Central memory CD8-positive, alpha-beta T cell (primary cell): ENCODE measurements at places on chromosomes 3 and 15.

DNA sequence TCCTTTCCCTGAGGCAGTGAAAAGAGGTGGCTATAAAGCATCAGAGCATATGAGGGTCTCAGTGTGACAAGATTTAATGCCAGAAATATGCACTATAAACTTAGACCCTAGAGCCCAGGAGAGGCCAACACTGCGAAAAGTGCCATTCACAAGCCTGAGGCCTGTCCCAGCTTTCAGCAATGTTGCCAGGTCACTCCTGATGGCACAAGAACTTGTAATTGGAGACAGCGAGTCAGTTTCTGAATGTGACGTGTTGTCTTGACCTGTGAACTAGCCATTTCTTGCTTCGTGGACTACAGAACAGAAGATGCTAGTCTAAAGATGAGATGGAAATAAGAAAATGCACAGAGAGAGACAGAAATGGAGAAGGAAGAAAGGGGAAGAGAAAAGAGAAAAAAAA is 87.9 kb downstream of the WDR72 start:
- DNase-seq: no peak

DNA sequence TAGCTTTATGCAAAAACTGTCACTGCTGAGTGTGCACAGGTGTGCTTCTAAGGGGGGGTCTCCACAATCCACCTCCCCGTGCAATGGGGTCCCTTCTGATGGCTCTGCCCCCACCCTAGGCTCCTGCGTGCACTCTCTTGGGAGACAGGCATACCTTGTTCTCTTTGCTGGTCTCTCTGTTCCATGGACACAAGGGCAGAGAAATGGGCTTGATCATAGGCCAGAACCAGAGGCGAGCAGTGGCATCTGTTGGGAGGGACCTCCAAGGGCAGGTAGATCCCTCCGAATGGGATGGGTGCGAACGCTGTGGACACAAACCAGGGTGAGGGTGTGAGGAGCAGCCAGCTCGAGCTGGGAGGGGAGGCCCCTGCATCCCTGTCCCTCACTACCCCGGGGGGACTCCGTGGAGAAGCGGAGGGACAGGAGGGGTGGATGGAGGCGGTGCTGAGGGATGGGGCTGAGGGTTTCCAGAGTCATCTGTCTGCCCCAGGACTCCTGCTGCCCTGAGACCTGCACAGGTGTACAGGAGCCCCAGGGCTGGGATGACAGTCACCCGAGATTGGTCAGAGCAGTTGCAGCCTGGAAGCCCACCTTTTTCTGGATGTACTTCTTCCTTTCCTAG is 175.0 kb downstream of the KLF13 start:
- DNase-seq: no peak

DNA sequence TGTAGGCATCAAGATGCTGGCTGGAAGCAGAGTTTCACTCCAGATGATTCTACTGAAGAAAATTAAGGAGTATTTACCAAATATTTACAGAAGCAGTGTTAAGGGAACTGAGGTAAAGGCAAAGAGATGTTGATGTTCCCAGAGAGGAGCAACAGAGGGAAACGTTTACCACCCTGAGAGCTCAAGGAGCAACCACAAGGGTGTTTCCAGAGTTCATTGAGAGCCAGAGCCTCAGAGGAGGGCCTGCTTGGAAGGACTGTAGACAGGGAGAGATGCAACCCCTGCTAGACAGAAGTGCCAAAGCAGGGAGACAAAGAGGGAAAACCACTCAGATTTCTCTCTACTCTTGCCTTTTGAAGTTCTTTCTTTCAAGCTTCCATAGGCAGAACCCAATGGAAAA is 474.5 kb downstream of the RBMS3 start:
- DNase-seq: no peak

- no peak for DNase-seq
Observed at GRCh38 chr3:60598671-60599070, 652.6 kb downstream of the FHIT start.

DNA sequence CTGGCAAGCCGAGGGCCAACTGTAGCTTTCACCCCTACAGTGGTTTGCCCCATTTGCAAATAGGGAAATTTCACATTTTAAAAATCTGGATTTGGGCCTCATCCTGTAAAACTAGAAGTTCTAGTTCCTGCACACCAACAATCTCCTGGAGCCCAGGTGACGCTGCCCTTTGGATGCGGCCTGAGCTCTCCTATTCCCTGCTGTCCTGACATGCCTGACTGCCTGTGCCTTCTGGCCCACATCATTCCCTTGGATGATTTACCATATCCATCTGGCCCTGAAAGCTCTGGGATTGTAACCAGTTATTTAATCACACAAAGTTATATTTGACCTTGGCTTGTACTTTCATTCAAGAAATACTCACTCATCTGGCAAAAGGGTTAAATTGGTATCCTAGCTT is 272.3 kb downstream of the ARRDC4 start:
- no peak for DNase-seq

GRCh38 chr15:24899367-24899766 is 55.4 kb upstream of the SNRPN start:
- no peak for DNase-seq

DNA sequence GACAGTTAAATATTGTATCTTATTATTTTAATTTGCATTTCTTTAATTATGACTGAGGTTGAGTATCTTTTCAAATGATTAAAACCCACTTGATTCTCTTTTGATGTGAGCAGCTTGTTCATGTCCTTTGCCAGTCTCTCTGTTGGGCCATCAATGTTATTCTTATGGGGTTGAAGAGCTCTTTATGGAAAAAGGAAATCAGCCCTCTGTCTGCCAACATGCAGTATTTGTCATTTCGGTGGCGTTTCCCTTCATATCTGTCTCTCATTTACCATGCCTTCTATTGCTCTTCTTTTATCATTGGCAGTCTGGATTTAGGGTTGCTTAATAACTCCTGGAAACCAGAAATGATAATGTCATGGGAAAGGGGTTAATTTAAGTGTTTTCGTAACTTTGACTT is 340.7 kb upstream of the DNAJC19 start:
- no peak for DNase-seq

DNA sequence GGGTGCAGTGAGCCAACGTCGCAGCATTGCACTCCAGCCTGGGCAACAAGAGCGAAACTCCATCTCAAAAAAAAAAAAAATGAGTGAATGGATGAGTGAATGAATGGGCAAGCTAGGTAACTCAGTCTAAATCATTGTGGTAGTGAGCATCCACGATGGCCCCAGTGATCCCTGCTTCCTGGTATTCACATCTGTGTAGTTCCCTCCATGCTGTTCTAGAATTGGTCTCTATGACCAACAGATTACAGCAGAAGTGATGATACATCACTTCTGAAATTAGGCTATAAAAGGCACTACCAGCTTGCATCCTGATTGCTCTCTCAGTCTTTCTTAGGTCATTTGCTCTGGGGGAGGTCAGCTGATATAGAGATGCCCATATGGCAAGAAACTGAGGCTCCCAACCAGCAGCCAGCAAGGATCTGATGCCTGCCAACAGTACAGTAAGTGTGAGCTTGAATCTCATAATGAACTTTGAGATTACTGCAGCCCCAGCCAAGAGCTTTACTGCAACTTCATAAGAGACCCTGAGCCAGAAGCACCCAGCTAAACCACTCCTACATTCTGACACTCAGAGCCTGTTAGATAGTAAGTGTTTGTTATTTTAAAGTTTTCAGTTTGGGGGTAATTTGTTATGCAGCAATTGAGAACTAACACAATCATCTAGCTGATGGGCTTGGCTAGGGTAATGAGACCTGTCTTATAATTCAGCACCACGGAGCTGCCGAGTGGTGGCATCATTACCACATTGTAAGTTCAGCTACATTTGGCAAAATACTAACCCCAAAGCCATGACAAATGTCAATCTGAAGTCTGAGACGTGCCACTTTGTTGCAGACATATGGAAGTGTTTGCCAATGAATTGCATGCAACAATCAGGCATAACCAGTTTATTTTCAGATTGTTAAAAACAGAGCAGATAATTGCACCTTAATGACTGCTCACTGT is 53.0 kb downstream of the KLHL6 start:
- DNase-seq: no peak

DNA sequence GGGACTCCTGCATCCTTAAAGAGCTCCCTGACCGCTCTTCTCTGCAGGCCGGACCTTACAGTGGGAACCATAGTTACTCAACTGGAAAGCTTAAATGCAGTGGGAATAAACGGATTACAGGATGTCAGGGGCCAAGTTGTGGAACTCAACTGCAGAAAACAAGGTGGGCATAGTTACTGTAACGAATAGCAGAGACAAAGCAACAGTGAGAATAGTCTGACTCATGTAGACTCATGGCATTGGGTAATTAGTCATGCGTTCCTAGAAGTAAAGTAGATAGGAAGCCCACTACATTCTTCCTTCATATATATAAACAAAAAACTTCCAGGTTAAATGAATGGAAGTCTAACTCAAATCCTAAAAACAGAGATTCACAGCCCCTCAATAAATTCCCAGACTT is 95.5 kb upstream of the CHRNA7 start:
- no peak for DNase-seq

- DNase-seq: no peak
Observed at GRCh38 chr3:68892297-68892696, 40.0 kb downstream of the TAFA4 start.

DNA sequence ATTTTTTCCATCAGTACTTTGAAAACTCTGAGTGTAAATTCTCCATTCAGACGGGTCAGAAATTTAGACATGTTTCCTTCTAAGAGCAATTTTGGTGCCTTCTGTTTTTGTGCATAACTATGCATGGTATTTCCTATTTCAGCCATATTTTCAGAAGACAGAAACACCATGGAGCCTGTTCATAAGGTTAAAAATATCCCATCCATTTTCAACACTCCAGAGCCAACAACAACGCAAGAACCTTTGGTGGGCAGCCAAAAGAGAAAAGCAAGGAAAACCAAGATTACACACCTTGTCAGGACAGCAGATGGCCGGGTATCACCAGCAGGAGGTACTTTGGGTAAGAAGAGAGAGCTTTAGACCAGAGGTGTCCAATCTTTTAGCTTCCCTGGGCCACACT is 275.6 kb downstream of the BBX start:
- no peak for DNase-seq

DNA sequence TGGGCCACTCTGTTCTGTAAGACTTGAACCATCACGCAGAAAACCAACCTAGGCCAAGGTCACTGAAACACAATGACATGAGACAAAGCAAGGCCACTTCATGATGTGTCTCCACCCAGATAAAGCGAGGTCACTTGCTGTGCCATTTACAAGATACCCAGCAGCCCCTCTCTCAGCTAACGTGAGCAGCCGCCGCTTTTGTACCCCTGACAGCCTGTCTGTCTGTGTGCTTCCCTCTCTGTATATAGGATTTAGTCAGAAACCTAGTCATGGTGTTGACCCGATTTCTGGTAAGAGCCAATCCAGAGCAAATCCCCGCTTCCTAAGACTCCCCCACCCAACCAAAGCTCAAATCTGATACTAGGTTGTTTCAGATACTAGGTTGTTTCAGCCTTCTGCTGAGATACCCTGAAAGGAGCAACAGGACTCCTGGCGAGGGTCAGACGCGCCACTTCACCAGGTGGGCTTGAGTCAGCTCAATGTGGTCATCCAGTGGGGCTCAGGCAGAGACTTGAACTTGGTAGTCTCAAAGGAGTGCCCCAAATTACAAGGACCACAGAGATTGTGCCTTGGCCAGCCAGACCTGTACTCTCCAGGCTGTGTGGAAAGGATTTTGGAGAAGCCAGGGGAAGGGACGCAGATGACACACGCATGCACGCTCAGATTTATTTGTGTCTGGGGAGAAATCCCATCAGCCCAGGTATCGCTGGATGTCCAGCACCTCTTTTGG is 3.1 kb upstream of the ZXDC start:
- no peak for DNase-seq

GRCh38 chr15:77059786-77060361 is 11.0 kb downstream of the TSPAN3 start:
- no peak for DNase-seq

DNA sequence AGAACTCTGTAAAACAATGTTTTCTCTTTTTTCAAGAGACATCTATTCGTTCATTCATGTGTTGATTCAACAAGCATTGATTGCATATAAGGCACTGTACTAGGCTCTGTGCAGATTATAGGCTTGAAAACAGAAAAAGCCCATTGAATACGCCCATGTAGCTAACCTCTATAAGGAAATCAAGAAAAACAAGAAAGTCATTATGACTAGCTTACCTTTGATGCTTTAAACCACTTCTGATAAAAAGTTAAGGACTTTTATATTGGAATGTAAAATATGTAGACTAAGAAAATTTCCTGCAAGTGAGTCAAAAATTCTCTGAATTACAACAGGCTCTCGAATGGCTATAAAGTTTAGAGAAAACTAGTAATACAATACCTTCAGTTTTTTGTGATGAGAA is 92.5 kb downstream of the BDH1 start:
- DNase-seq: no peak

- DNase-seq: no peak
Observed at GRCh38 chr3:139006051-139006716, at the start of gene PRR23A. PRR23A (minus strand) TSS chr3:139006268; CDS start chr3:139006268, 0 bp downstream.

- DNase-seq: no peak
Observed at GRCh38 chr3:3629911-3630310, 169.3 kb upstream of the LRRN1 start.

DNA sequence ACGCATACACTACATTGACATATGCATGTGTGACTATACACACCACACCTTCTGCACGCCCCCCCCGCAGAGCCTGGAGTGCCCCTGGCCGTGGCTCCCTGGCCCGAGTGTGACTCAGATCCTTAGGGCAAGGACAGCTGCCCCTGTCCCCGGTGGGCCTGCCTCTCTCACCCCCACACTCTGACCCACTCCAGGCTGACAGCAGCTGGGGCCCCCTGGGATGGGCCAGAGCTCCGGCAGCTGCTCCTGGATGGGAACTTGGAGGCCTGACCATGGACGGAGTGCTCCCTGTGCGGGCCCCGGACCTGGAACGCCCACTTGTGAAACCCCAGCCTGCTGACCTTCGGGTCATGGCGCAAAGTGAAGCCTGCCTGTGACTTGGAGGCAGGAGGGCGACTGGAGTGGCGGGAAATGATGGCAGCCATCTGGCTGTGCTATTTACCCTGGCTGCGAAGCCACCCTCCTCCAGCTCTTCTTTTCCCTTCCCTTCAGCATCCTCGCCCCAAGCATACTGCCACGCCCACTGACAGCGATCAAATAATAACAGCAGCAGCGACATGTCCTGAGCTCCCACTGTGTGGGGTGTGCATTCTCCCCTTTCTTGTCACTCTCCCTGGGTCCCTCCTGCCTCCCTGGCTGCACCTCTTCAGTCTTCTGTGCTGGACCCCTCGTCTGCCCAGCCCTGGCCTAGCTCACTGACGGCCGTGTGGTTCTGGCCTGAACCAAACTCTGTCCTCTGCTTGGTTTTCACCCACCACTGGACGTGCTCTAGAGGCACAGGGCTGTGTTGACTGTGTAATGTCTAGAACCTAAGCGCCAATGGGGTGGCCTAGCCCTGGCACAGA is 90.7 kb upstream of the MEF2A start:
- DNase-seq: no peak

GRCh38 chr3:69406163-69406562 is 20.3 kb upstream of the FRMD4B start:
- DNase-seq: no peak

- DNase-seq: no peak
Observed at GRCh38 chr3:50210176-50210509, 5.1 kb downstream of the SLC38A3 start.

GRCh38 chr15:68232937-68233336 is 3.4 kb upstream of the CLN6 start:
- DNase-seq: no peak
